ENCODE measurements at places on chromosomes 16 and 17.

DNA sequence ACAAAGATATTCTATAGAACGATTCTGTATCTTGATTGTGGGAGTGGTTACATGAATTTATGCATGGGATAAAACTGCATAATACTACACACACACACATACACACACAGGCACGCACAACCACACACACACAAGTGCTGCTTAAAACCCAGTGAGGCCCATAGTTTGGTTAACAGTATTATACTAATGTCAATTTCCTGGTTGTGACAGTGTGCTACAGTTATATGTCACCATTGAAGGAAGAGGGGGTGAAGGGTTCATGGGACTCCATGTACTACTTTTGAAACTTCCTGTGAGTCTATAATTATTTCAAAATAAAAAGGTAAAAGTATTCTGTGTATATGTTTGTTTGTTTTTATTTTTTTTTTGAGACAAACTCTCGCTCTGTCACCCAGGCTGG lies 8.1 kb downstream of the ZC3H7A start:
- no peak for DNase-seq

- DNase-seq: no peak
Observed at GRCh38 chr17:74862108-74862901, 2.6 kb upstream of the GRIN2C start.

GRCh38 chr16:2154533-2155090 lies 970 bp upstream of the TRAF7 start:
- no peak for DNase-seq

- DNase-seq: no peak
Observed at GRCh38 chr17:61309362-61310256, 90.0 kb upstream of the TBX2 start.

- DNase-seq: no peak
Observed at GRCh38 chr16:85753559-85753958, 2.7 kb upstream of the C16orf74 start.

- no peak for DNase-seq
Observed at GRCh38 chr16:25033852-25034251, 18.7 kb upstream of the ARHGAP17 start.

GRCh38 chr16:85912211-85912974 lies 13.4 kb downstream of the IRF8 start:
- DNase-seq: no peak

DNA sequence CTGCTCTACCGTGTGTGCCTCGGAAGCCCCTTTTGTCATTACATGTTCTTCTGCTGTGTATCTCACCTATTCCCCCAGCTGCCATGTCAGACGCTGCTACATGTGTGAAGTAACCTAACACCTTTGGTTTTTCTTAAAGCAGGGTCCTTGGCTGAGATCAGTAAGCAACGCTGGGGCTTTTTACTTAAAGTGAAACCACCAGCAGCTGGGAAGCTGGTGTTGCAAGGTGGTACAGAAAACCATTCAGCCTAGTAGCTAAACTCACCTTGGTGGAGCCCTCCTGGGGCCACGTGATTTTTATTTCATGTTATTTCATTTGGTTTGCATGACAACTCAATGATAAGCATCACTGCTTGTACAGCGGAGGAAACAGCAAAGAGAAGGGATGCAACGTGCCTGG lies 62.6 kb downstream of the PLCG2 start:
- DNase-seq: no peak

DNA sequence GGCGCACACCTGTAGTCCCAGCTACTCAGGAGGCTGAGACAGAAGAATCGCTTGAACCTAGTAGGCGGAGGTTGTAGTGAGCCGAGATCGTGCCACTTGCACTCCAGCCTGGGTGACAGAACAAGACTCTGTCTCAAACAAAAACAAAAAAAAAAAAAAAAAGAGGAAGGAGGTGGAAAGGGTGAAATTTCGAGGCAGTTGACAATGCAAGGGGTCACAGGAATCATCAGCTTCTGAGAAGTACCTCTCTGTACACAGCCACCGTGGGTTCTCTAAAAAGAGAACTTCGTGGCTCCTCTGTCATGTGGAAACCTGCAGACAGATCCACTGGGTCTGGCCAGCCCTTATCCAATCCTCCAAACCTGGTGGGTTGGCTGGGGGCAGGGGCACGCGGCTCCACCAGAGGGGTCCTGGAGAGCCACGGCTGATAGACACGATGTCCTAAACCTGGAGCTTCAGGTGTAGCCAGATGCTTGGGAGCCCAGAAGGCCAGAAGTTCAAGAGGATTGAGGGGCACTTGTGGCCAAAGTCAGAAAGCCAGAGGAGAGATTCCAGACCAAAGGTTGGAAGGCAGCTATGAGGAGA lies 540 bp upstream of the CD300LF start:
- no peak for DNase-seq

GRCh38 chr16:88815901-88816589 lies 4.3 kb upstream of the APRT start:
- DNase-seq: no peak

DNA sequence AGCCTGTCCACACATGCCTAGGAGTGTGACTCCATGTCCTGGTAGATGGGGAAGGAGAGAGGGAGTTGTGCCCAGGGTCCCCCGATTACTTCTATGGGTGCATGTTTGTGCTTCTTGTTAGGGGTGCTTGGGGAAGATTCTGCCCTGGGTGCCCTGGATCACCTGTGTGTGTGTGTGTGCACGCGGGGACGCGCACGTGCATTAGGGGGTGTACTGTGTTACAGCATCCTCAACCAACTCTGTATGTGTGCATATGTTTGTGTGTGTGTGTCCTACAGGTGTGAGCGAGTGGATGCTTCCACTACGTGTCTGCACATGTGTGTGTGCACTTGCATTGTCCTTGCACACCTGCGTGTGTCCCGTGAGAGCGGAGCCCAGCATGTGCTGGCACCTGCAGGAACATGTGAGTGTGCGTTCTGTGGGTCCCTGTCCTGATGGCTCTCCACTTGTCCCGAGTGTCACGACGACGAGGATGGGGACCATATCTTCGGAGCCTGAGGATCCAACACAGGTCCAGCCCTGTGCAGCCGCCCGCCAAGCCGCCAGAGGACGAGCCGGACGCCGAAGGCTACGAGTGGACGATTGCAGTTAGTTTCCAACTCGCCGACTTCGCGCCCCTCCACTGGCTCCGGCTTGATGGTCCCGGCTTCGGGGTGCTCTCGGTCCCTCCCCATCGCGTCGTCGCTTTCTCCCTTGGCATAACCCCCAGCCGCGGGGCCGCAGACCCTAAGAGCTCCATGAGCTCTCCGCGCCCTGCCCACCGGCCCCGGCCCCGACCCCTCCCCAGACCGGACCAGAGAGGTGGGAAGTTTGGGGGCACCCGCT lies 6.0 kb upstream of the TBC1D3B start:
- DNase-seq: no peak

GRCh38 chr17:82316651-82317393 lies 586 bp downstream of the CD7 start:
- no peak for DNase-seq

DNA sequence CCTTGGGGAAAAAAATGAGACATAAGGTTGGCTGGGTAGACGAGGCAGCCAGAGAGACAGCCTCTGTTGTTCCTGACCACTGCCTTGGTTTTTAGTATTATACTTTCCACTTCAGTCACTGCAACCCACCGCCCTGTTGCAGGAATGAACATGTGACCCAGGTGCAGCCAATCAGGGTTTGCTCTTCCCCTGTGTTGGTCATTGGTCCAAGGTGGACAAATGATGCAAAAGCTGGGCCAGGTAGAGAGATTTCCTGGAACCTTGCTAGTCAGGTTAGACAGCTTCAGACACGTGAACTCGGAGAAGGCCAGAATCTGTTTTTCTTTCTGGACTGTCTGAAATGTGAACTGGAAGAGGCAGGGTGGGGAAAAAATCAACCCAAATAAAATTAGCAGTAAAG lies 452.4 kb upstream of the RBFOX1 start:
- no peak for DNase-seq

- no peak for DNase-seq
Observed at GRCh38 chr16:56320811-56321558, 104.4 kb downstream of the AMFR start.

DNA sequence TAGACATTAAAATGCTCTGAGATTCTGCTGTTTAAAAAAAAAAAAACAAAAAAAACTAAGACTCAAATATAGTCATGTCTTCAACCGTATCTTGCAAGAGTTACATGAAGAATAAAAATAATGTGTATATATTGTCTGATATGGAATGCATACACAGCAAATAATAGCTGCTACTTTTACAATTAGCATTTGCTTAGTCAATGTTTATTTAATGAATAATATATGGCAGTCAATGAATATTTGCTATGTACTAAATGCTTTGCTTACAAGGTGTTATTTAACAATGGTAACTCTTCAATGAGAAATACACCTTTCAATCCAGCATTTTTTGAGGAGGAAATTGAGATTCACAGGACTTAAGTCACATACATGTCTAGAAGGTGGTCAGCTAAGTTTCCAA lies 718.8 kb upstream of the SOX9 start:
- DNase-seq: no peak
